ENCODE measurements at places on chromosomes 1 and 21. TPM values are rescaled to one million over a fixed set of nuclear protein-coding genes. Genes with fewer than 3 reads are reported as not detected.

GRCh38 chr1:86517336-86517735 lies 29.5 kb upstream of the CLCA4 start:
- no peak for DNase-seq

- no peak for DNase-seq
Measured at GRCh38 chr1:29603622-29604021, 367.3 kb downstream of the PTPRU start.

DNA sequence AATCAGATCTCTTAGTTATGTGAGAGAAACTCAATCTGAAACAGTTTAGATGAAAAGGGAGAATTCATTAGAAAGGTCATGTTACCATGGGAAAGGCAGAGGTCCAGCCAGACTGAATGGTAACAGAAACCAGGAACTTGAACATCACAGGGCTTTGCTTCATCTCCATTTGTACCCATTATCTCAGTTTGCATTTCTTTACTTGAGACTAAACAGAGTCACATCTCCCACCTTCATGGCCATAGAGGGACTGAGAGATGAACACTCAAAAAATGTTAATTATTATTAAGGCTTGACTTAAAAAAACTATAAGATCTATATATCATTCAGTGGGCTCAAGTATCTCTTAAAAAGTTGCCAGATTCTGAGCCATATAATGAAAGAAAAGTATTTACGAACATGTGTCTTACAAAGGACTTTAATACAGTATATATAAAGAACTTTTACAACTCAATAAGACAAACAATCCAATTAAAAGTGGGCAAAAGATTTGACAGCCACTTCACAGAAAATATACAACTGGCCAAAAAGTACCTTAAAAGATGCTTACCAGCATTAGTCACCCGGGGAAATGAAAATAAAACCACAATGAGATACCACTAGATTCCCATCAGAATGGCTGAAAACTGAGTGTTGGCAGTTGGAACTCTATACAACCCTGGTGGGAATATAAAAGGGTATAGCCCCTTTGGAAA lies 13.2 kb downstream of the KYAT3 start:
- DNase-seq = no peak

DNA sequence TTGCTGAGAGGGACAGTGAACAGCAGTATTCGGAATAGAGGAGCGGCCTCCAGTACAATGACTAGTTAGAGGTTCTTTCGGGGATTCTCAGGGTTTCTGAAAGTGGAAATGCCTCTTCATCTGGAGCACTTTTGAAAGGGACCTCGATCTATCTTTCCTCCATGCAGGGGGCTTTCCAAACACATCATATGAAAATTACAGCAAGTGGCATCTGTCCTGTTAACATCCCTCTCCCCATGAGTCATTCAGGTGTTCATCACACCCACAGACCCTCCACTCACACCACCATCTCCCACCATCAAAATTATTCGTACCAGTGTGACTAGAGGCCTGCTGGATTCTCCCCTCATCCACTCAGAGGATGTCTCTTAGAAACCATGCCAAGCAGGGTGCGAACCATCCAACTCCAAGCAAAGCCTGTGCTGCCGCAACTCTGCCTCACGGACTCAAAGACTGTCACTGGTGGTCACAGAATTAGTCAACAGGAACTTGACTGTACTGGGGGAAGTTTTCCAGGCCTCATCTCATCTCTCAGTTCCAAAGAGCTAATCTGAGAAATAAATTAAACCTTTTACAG lies 211.1 kb downstream of the MRPL39 start:
- DNase-seq = no peak

The IL20 gene
- total RNA-seq = not detected

Measured in vagina (tissue), 2 donors.